Stimulated activated CD8-positive, alpha-beta memory T cell treated with anti-CD3 and anti-CD28 coated beads, Interleukin-4, amount 100 ng/mL, for 1 hour (primary cell): ENCODE measurements at places on chromosomes 2 and 18.

DNA sequence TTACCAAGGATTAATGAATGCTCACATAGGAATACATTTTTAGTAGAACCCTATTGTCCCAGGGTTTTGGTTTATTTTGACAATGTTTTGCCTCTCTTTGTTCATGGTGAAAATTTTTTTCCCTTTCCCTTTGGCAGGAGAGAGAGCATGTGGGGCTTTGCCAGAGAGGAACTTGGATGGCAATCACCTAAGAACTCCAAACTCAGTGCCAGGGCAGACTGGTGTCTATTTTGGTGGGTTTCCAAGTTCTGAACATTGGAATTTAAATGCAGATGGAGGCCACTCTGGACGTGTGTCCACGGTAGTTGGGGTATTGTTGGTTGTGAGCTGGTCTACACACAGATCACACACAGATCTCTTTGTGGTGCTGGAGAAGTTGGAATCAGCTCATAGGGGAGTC is 2091.1 kb upstream of the PIK3C3 start:
- DNase-seq = no peak

- no peak for DNase-seq
These were observed 125.5 kb upstream of the ZNF516 start for GRCh38 chr18:76620321-76621170.

- no peak for DNase-seq
These were observed 983.7 kb downstream of the SUCLG1 start for GRCh38 chr2:83475371-83475770.

DNA sequence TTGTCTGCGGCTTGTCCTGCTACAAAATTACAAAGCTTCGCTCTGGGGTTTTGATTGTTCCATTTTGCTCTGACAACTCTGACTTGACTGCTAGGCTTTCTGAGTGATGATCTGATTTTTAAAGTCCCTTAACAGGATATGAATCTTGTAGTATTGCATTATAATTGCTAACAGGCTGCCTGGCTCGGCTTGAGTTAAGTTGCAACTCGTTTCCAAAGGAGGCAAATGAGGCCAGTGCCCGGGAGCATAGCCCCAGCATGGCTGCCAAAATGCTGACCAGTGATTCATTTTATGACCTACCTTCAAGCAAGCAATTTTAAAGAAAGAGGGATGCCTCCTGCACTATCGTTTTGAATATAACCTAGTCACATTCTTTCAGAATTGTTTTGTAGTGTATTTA is 135.4 kb downstream of the COL6A3 start:
- DNase-seq = no peak

- DNase-seq = no peak
These were observed 377.1 kb upstream of the SLC39A10 start for GRCh38 chr2:195279840-195280427.

GRCh38 chr2:68734688-68735525 is at the start of gene ARHGAP25:
ARHGAP25 (plus strand) TSS chr2:68734811; CDS start chr2:68735200, 389 bp downstream.
- no peak for DNase-seq

DNA sequence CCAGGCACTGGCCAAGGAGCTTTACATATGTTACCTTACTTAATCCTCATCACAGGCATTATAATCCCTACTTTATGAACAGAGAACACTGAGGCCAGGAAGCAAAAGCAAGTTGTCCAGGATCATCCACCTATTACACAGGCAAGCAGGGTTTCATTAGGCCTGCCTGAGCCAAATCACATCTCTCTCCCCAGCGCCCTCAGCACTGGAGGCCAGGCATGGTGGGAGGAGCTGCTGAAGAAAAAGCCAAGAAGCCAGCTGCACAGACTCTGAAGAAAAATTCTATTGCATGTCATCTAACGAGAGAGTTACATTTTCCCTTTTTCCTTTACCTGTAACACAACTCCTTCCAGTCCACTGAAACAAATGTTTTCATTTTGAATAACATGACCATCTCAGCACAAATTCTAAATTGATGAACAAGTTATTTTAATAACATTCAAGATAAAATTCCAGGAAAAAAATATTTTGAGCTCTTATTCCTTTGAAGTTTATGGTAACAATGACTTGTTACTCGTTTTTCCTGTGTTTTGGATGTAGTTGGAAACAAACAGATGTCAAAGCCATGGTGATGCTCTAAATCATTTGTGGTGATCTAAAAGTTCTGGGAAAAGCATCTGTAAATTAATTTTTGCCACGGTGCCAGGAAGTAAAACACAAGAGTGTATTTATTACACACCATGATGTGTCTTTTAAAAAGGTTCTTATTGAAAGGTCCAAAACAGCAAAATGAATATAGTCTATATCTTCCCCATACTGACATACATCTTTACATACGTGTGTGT is 139.0 kb upstream of the ITGB6 start:
- DNase-seq = no peak

DNA sequence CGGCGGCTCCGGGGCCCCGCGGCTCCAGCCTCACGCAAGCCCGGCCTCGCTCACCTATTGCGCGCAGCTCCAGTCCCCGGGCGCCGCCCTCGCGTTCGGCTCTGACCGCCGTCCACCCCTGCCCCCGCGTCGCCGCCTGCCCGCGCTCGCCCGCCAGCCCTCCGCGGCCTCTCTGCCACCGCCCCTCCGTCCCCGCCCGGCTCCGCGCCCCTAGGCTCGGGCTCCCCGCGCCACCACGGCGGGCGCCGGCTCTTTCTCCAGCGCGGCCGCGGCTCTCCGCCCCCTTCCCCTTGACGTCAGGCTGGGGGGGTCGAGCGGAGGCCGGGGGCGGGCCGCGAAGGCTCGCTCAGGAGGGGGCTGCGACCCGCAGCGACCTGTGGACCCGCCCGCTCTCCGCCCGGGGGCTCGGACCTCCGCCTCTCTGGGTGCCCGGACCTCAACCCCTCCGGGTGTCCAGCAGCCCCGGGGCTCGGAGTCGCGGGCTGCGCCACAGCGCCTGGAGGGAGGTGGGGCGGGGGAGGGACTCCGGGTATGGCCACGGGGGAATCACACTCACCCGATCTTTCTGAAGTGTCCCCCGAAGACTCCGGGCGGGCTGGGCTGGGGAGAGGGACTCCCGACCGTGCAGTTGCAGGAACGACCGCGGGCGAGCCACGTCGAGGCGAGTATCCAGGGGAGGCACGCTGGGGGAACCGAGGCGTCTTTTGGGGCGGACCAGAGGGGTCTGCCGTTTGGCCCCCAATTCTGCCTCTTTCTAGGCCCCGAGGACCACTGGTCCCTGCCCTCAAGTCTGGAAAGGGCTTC is at the start of gene SEMA4C:
Gene SEMA4C, minus strand, starts transcription at position 259 of the 804 bp plus-strand sequence. CDS start 2,194 bp downstream, outside the sequence.
- peak; percentile 40 for DNase-seq

DNA sequence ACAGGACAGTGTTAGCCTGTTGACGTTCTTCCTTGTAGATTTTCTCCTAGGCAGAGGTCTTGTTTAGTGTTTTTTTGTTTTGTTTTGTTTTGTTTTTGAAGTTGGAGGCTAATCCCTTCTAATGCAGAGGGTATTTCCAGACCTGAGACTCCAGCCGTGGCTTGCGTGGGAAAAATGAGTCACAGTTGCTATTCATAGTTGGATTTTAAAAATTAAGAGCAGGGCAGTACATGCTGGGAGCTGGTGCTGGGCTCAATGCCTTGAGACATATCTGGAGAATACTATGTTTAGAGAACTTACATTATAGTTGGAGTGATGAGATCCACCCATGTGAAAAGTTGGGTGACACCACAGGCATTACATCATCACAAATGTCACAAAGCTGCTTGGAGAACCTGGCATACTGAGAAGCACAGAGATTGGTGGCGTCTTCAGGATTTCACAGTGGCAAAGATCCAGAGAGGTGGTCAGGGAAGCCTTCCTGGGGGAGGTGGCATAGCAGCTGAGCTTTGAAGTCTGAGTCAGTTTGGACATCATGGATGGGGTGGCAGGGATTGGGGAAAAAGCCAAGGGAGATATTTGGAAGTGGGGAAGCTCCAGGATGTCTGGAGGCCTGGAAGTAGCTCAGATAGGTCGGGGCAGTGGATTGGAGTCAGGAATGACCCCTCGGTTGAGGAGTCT is 249.4 kb downstream of the LOXHD1 start:
- DNase-seq = no peak

- DNase-seq = no peak
These were observed 26.6 kb downstream of the TWIST2 start for GRCh38 chr2:238874330-238875050.

GRCh38 chr2:150625303-150625702 is 137.8 kb upstream of the RND3 start:
- no peak for DNase-seq

DNA sequence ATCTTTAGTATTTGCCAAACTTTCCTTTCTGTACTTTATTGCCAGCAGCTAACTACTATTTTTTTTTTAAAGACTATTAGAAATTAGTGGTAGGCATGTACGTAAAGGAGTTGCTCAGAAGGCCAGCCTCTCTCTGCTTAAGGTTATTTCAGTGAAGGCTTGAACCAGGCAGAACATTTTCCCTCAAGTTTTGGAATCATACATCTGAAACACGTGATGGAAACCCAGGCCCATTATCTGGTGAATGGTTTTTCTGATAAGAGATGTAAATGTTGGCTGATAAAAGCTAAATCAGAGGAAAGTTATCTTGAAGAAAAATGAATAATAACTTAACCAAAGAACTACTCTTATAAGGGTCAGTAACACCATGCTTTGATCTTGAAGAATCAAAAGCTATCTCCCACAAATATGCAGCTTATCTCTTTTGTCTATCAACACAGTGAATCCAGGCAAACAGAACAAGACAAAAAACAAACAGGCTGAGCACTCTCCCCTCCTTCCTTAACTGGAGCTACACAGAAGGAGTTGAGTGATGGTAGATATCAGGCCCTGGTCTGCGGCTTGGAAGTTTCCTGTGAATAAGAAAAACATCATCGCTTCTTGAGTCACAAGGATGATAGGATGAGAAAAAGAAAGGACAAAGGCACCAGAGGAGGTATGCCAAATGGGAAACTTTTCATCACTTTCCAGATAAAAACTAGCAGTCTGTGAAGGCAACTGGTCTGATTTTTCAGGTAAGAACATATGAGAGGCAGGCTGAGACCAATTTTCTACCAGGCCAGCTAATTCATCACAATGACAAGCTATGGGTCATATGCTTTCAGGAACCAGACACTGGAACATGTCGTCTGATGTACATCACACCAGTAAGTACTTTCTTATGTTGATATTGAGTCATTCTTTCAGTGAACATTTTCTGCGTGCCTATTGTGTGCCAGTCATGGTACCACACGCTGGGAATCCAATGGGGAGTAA is 88.4 kb upstream of the STK17B start:
- no peak for DNase-seq

DNA sequence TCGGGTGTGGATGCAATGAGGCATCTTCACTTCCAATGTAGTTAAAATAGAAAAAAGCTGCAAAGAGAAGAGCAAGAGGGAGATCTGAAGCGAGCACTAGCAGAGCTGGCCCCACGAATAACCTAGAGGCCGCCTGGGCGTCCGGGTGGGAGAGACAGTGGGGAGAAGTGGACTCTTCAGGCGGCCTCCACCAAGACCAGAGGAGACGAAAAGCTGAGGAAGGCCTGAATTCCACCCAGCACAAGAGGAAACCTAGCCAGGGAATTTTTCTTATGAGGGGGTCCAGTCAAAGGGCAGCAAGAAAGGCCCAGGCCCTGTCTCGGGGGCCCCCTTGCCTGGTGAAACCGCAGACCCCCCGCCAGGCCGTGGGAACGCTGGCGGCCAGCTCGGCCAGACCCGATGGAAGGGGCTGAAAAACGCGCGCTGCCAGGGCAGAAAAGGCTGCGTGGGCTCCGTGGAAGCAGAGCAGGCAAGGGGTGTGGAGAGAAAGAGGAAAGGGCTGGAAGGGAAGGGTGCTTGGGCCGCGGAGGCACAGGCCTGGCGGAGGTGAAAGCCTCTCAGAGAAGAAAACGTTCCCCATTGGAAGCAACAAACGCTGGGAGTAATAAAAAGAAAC is 69.2 kb downstream of the KCTD1 start:
- DNase-seq = no peak
